ENCODE measurements at places on chromosomes 5 and 9.
A peak's percentile ranks its signal among the peaks of the same experiment; 100 is the strongest.

DNA sequence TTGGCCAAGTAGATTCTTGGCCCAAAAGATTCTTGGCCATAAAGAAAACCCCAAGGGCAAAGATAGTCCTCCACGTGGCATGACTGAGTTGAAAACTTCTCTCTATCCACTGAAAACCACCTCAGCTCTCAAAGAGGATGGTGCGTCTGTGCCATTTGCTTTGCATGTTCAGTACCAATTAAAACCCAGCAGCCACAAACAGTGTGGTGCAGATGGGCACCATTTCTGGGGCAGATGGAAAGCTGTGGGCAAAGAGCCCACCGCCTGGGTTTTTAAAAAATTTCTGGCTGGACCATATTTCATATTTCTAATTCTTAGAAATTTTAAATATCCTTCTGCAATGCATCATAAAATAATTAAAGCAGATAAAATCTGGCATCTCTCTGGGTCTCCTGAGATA lies 84.5 kb upstream of the PUM3 start:
- DNase-seq: no peak

DNA sequence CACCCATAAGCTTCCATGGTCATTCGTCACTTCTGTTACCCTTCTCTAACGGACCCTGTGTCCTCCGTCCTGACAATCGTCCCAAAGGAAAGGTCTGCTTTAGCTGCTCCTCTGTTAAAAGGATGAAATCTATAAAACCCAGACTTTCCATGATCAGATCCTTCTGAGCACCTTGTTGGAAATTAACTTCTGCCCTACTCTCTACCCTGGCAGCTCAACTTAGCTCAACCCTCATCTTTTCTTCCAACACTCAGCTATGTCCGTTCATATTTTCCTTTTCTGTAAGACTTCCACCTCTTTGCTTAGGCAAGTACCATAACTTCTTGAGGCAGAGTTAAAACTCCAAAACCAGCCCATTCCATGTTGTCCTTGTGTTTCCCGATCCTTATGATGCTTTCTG lies 205.4 kb downstream of the SPATA31A6 start:
- DNase-seq: no peak

- no peak for DNase-seq
These were observed 594.2 kb upstream of the SGCD start for GRCh38 chr5:155732587-155733376.

DNA sequence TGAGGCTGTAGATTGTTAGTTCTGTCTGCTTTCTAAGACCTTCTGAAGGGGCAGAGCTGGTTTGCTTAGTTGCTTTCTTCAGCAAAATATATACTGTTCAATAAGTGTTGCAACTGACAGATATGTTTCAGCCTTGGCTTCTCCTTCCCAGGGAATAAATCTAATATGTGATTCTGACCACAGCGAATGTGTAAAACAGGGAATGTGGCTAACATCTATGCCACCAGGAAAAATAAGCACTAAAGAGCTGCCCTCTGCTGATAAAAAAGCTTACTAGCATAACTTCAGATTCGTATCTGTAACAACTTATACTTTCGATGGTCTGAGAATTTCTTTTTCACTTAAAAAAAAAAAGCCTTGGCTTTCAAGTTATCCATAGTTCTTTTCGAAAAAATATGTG lies 13.0 kb upstream of the OSMR start:
- no peak for DNase-seq

- peak; percentile 49 for DNase-seq
These were observed 623.3 kb downstream of the HINT1 start for GRCh38 chr5:130541617-130542221.

GRCh38 chr9:87556821-87557220 lies 59.2 kb downstream of the DAPK1 start:
- DNase-seq: no peak

- DNase-seq: peak; percentile 52
These were observed 71.1 kb downstream of the ZNF474 start for GRCh38 chr5:122200450-122200849.
